ENCODE measurements at places on chromosomes 7 and 10. TPM values are rescaled to one million over a fixed set of nuclear protein-coding genes. Genes with fewer than 3 reads are reported as not detected.

GRCh38 chr10:1776127-1776662 is 38.9 kb upstream of the ADARB2 start:
- DNase-seq = no peak

DNA sequence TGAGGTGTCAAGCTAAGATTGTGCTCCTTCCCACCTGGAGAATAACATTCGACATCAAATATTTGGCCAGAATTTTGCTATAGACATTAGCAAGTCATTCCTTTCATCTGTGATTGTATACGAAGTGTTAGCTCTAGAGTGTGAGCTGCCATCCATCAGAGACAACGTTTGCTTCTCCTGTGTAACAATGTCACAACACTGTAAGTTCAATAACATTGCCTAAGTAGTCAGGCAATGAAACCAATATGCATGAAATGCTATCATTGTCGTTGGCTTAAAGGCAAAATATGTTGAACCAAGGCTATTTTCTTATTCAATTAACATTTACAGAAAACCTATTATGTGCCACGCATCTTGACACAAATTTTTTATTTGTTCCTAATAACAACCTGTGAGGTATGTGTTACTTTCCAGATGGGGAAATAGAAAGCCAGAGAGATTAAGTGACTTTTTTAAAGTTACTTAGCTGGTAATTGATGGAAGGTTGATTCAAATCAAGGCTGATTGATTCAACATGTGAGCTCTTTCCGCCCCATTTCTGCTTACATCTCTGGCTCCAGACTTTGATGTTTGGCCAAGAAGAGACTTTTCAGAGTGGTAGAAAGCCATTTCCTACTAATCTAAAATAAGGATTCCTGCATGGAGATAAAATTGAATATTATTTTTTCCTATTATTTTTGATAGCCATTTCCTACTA is 32.0 kb downstream of the BET1 start:
- no peak for DNase-seq

Gene CALCR
- total RNA-seq = not detected

Gene GHRHR
- total RNA-seq = not detected

DNA sequence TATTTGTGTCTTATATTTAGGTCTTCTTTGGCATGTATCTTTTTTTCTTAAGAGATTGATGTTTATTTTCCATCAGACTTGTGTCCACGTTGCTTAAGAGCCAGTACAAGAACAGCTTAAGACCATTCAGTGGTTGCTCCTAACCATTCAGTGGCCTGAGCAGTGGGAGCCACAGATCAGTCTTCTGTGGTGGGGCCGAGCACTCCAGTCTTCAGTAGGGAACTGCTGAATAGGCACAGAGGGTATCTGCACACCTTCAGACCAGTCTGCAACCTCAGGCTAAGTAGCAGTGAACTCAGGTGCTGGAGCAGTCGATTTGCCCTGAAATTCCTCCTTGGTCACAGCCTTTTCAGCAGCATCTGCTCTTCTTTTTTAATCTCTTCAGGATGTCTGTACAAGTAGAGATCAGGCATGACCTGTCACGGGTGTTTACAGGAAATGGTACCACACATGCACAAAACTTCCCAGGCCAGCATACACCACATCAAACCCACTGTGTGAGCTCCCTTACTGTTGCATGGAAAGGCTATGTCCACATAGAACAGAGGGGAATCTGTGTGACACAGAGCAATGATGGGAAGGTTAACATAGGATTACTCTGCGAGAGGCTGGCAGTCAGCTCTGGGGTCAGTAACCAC is 51.5 kb downstream of the FAM107B start:
- DNase-seq = no peak

DNA sequence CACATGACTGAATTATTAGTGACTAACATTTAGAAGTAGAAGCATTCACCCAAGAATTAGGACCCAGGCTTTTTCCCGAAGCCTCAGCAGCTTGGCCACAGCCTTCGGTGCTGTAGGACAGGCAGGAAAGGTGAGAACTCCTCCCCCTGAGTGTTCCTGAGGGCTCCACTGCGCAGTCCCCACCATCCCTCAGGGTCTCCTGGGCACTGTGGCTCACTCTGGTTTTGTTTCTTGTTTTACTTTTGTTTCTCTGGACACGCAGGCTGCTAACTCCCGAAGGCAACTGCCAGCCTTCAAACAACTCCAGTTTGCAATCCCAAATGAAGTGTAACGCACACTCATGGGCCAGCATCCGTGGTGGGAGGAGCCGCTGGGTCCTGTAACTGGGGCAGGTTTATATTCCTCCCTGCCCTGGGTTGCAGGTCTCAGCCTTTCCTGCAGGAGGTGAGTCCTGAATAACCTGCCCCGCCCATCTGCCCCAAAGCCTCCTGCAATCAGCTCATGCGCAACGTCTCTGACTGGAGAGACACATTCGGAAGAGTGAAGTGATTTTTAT is 492.9 kb downstream of the PTPRN2 start:
- DNase-seq = no peak

DNA sequence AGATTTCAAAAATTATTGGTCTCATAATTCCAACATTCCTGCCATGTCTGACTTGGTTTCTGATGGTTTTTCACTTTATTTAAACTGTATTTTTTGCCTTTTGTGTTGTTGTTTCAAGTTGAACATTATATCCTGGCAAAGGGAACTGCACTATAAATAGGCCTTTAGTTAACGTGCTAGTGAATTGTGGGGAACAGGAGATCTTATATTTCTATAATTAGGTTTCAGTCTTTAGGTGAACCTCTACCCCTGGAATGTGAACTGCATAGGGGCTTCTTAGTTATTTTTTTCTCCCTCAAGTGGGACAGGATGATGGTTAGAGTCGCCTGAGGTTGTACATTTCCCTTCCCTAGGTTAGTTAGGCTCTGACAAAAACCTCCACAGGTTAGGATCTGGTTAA is 128.6 kb downstream of the MLLT10 start:
- DNase-seq = no peak

DNA sequence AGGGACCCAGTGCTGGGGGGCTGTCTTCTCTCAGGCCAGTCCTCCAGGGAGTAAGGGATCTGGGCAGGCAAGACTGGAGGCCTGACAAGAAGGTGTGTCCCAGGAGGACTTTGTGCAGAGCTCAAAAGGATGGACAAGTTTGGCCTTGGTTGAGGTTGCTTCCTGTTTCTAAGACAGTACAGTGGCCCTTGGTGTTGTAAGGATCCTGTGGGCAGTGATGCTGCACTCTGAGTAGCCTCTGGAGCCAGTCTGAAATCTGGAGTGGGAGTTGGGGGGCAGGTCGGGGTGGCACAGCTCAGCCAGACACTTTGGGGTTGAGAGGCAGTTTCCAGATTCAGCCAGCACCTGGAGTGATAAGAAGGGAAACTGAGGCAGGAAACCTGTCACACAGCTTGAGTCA is 139.2 kb upstream of the ZMIZ1 start:
- DNase-seq = no peak

DNA sequence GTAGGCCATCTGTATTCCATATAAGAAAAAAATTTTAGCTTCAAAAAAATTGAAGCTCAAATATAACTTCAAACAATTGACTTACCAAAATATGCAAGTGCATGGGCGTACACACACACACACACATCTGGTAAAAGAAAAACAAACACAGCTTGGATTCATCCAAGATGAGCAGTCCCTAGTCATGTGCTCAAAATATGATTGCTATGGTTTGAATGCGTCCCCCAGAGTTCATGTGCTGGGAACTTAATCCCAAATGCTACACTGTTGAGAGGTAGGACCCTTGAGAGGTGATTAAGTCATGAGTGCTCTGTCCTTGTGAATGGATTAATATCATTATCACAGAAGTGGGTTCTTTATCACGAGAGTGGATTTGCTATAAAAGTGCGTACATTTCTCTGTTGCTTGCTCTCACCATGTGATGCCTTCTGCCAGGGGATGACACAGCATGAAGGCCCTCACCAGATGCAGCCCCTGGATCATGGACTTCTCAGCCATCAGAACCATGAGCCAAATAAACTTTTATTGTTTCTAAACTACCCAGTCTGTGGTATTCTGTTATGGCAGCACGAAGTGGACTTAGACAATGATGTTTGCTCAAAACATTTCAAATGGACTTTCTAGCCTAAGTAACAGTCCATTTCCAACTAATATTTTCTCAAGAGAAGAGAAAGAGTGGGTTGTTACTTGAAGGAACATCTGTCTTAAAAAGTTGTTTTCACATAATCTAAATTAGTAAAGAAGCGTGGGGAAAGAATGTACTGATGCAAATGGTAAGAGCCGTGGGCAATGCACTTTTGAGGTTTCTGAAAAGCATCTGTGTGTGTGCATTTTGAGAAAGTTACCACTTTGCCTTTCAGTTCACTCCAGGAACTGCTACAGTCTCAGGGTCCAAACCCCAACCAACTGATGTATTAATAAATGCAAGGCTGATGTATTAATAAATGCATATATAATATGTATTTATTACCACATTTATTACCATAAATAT is 15.1 kb upstream of the SVIL start:
- no peak for DNase-seq

- DNase-seq = no peak
These were observed 130.5 kb upstream of the NPS start for GRCh38 chr10:127418536-127419168.

Gene CUZD1
- 0.31 TPM for total RNA-seq

Gene ALOX5
- 0.62 TPM for total RNA-seq

- DNase-seq = no peak
These were observed 43.2 kb upstream of the USP6NL start for GRCh38 chr10:11654659-11655058.

Gene TMEM270
- not detected for total RNA-seq

Gene GNGT1
- total RNA-seq = not detected

DNA sequence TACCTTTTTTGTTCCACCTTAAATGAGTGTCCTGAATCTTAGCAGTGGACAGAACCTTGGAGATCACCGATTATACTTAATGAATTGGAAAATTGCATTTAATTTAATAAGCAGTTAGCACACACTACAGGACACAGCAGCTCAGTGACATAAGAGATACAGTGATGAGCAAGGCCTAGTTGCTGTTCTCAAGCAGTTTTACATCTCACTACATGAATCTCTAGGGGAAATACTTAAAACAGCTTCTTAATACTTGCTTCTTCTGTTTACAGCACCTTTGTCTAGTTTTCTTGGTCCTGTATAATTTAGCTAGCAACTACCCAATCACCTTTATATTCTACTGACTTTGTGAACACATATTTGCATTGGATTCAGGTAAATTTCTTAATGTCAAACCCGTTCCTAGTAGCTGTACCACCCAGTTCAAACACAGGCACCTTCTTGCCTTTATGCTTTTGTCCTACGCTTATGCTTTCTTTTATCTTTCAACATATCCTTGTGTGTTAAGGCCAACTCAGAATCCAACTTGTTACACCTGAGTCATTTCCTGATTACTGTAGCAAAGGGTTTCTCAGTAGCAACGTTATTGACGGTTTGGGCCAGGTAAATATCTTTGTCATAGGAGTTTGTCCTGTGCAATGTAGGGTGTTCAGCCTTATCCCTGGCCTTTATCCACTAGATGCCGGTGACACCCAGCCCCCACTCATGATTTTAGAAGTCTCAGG is 1.8 kb downstream of the STAM start:
- DNase-seq = no peak

Gene RBP4
- 1.4 TPM for total RNA-seq

GRCh38 chr10:101446947-101447346 is 93.0 kb downstream of the BTRC start:
- DNase-seq = no peak
